Esophagus squamous epithelium (tissue), 5 donors: ENCODE measurements at places on chromosomes 1 and 21.

GRCh38 chr1:224433041-224433691 lies 1.4 kb downstream of the WDR26 start:
- DNase-seq, result no peak

DNA sequence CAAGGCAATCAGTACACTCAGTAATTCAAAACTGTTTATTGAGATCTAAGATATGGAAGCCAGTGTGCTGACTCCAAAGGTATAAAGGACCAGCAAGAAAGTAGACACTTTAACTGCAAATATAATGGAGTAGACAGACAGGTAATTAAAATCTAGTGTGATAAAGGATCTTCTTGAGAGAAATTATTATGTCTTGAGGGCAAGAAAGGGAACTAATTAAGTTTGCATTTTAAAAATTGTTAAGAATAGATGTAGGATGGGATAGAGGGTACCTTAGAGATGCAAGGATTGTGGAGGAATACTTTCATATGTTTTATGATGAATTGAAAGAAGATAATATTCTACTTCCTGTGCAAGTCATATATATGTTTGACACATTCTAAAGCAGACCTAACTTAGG lies 825.3 kb downstream of the LTN1 start:
- no peak for DNase-seq

DNA sequence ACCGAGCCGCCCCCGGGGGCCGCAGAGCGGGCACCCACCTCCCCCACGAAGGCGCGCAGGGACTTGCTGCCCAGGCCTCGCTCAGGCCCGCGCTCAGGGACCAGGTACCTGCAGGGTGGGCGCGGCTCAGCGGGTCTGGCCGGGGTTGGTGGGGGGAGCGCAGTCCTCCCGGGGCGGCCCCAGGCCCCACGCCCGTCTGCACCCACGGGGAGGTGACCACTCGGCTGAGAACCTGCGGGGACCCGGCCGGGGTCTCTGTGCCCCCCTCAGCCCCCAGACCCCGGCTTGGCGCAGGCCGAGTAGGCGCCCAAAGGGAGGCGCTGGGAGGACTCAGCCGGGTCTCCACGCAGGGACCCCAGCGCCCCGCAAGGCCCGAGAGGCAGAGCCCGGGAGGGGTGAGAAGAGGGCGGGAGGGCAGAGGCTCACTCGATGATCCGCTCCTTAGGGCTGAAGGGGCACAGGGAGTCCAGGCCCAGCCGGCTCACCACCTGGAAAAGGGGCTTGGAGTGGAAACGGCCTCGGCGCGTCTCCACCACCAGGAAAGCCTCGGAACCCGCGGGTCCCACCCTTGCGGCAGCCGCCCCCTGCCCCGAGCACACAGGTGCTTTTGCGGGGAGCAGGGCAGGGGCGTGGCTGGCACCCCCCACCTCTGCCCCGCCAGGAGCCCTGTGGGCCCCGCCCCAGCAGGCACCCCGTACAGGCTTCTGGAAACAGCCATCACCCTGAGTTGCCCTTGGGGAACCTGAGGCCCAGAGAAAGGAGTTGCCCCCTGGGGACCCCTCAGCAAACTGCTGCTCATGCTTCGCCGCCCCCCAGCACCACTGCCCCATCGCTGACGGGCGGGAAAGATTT lies 9.3 kb downstream of the FTCD start:
- no peak for DNase-seq

DNA sequence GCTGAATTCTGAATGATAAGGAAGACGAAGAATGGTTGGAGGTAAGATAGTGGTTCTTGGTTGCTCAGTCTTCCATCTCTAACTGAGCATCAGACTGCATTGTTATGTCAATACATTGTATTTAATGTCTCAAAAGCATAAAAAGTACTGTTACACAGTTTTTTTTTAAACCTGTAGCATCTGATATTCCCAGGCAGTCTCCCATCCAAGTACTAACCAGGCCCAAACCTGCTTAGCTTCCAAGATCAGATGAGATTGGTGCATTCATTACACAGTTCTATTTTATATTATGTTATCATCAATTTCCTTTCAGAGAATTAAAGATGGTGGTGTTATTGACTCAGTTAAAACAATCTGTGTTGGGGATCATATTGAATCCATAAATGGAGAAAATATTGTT lies 48.9 kb downstream of the GIPC2 start:
- DNase-seq, result no peak

- no peak for DNase-seq
These were observed 24.9 kb downstream of the DIP2A start for GRCh38 chr21:46483300-46484295.

GRCh38 chr1:119617751-119618691 lies 30.0 kb downstream of the ZNF697 start:
- no peak for DNase-seq

GRCh38 chr1:212641956-212642355 lies 33.4 kb downstream of the ATF3 start:
- DNase-seq, result no peak

DNA sequence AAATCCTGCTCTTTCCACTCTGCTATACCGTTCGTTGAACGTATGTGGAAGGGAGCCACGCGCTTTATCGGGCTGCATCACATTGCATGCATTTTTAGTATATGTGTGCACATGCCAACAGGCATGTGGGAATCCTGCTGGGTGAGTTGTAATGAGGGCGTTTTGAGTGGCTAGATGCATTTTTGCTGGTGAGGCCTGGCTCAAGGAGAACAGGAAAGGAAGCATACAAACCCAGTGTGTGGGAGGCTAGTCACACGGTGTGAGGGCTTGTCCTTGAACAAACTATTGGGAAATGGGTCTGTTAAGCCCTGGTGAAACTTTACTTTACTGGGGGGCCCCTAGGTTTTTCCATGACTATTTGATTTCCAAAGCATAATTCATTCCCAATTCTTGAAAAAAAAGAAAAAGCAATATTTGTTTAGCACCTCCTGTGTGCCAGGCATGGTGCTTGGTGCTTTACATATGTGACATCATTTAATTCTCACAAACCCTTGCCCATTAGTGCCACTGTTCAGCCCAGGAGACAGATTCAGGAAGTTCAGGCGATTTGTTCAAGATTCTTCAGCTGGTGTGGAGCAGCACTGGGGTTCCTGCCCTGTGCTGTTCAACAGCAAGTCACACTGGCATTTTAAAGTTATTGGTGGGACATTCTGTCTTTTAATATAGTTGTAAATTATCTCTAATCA lies 25.6 kb upstream of the JUN start:
- no peak for DNase-seq

GRCh38 chr1:16076865-16077238 lies 3.4 kb upstream of the FAM131C start:
- DNase-seq, result no peak

DNA sequence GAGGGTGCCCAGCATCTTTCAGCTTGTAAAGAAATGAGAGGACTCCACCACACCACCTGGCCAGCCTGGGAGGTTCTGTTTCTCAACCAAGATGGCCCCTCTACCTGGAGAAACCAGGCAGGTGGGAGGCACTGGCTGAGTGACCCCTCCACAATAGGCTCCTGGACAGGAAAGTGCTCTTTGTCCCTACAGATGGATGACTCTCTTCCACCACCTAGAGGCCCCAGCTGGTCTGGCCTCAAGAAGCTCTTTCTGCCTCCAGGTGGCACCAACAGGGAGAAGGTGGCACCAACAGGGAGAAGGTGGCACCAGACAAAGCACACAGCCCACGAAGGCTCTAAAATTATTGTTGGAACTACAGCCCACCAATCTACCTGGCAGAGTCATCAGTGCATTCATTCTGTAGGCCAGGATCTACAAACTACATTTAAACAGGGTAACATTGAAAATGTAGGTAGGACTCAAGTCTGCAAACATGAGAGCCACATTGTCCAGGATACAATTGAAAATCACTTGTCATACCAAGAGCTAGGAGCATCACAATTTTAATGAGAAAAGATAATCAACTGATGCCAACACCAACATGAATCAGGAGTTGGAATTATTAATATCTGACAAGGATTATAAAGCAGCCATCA lies 14.4 kb downstream of the TMPRSS3 start:
- no peak for DNase-seq

DNA sequence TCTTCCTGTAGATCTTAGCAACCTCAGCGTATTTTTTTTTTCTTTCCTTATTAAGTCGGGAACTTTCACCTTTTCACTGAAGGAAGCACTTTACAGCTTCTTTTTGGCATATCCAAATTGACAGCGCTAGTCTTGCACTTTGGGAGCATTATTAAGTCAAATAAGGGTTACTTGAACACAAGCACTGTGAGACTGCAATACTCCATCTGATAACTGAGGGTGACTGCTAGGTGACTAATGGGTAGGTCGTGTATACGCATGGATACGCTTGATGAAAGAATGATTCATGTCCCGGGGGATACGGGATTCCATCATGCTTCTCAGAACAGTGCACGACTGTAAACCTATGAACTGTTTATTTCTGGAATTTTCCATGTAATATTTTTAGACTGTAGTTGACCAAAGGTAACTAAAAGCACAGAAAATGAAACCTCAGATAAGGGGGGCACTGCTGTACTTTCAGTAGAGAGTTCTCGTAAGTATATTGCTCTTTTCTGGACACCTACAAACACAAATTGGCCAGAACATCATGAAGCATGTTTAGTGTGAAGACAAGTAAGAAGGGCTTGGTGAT lies 364.7 kb downstream of the SMYD3 start:
- DNase-seq, result no peak

GRCh38 chr1:58307431-58307830 lies 239.1 kb downstream of the OMA1 start:
- no peak for DNase-seq

- no peak for DNase-seq
These were observed 156.2 kb downstream of the TGFBR3 start for GRCh38 chr1:91729621-91730358.

DNA sequence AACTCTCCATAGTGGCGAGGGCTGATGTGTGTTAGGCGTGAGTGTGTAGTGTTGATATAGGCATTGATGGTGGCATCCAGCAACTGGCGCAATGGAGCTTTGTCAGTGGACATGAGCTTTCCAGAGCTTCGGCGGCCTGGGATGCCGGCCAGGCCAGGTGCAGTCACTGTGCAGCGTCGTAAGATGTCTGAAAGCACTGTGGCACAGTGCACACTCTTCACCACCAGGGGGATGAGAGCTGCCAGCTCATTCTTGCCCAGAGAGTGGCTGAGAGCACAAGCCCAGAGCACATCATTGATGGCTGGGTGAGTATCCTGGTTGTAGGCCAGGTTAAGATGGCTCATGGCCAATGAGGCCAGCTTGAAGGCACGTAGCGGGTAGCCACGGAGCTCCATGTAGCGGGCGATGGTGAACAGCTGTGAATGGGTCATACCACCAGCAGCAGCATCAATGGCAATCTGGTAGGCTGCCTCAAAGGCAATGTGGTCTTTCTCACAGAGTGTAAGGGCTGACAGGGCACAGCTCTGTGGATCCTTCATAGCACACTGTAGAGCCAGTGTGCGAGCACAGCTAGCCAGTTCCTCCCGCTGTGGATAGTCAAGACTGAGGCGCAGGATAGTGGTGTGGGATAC lies 6.7 kb downstream of the UROD start:
- DNase-seq, result no peak

DNA sequence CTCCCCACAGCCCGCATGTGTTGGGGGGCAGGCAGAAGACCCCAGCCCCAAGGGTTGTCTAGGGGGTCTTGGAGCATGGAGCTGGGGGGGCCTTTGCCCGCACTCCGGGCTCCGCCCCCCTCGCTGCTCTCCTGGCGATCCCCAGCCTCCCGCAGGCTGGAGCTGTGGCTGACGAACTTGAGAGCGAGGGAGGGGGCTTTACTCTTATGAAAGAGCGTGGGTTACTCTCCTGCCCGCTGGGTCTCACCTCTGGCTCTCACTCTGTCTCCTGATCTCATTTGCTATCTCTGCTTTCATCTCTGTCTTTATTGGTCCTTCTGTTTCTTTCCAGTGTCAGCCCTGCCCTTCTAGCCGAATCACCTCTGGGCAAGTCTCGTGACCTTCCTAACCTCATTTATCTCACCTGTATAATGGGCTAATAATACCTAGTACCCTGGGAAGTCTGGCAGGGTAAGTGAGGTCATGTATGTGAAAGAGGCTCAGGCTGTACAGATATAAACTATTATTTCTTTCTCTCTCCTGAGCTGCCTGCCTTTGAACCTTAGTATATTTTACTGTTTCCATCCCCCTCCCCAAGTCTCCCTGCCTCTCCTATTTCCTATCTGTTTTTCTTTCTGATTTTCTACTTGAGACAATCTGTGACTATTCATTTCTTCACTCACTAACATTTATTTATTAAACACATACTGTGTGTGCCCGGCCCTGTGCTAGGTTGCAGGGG lies 731 bp downstream of the EFNA4 start:
- DNase-seq, result no peak

DNA sequence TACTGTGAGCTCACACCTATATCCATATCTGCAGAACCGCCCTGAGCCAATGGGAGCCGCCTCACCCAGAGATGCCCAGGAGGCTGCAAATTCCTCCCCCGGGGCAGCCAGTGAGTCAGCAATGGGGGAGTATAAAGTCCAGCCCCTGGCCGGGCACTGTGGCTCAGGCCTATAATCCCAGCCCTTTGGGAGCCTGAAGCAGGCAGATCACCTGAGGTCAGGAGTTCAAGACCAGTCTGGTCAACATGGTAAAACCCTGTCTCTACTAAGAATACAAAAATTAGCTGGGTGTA lies 5.0 kb upstream of the CLCNKB start:
- no peak for DNase-seq

DNA sequence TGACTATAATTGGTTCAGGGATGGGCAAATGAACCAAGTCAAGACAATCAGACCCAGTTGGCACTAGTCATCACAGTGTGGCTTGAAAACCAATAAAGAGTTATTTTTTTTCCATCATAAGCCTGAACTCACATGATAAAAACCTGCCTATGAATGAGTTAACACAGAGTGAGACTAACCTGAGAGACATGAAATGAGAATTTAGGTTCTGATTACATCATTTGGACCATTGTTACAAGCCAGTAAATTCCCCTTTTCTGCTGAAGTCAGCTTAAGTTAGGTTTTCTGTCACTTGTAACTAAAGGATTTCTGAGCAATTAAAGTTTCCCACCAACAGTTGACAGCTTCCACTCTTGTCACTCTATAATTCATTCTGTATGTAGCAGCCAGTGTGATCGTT lies 9.6 kb upstream of the RSBN1 start:
- DNase-seq, result no peak

DNA sequence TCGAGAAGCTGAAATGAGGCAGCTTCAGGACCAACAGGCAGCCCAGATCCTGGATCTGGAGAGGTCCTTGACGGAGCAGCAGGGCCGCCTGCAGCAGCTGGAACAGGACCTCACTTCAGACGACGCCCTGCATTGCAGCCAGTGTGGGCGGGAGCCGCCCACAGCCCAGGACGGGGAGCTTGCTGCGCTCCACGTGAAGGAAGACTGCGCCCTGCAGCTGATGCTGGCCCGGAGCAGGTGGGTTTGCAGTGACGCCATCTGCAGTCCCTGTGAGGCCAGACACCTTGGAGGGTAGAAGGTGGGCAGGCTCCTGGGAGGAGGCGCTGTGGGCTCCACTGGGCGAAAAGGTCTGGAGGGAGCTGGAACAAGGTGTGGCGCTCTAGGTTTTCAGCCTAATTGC lies 39.7 kb downstream of the PCNT start:
- no peak for DNase-seq

GRCh38 chr1:62295921-62296491 lies 23.2 kb downstream of the KANK4 start:
- DNase-seq, result no peak

DNA sequence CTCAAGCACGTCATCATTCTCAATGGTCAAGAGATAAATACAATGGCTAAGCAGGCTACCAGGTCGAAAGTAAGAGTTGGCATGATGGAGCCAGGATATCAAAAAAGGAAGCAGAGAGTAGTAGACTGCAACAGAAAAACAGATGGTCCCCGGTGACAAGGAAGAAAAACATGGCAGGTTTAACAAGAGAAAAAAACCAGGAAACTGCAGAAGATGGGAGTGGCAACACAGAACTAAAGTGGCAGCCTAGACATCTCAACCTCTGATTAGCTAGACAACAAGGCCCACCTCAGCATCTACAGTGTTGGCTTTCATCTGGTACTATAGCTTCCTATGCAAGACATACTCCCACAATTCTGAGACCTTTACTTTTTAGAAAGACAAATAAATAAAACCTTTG lies 3.1 kb downstream of the UBR4 start:
- no peak for DNase-seq
